Stimulated activated CD4-positive, alpha-beta T cell treated with anti-CD3 and anti-CD28 coated beads, Interleukin-4, amount 100 ng/mL, for 24 hours (primary cell): ENCODE measurements at places on chromosomes 6 and 20.
A peak's percentile ranks its signal among the peaks of the same experiment; 100 is the strongest.

DNA sequence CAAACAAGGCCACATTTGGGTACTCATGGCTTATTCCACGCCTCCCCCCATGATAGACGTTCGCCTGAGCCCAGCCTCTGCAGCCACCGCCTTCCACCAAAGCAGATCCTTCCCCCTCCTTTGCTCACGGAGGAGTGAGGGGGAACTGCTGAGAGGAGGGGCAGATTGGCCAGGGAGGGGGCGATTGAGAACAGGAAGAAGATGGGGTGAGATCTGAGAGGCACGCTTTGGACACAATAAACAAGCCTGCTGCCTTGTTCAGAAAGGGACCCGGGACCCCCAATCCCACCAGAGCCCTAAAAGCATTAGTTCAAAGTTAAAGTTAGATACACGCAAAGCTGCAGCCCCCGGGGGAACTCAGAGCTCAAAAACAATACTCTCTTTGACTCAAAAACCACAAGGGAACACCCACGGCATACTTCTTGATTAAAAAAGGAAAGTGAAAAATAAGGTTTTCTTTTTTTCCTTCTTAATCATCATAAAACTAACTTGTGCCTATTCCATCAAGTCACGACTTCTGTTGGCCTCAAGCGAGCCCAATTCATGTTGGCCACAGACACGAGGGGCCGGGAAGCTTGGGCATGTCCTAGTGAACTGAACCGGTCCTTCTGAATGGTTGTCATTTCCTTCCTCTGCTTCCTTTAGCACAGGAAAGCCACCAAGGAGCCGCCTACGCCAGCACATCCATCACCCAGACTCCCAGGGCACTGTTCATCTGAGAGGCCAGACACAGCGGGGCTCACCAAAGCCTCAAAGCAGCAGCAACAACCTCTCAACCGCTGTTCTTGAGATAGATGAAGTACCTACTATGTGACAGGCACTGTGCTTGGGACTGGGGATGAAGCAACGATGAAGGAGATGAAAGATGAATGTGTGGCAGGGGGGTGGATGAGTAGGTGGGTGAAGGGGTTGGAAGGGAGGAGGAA lies 44.7 kb downstream of the NFATC2 start:
- peak; percentile 72 for DNase-seq

- no peak for DNase-seq
Measured at GRCh38 chr6:105771313-105771970, 314.7 kb upstream of the PRDM1 start.

DNA sequence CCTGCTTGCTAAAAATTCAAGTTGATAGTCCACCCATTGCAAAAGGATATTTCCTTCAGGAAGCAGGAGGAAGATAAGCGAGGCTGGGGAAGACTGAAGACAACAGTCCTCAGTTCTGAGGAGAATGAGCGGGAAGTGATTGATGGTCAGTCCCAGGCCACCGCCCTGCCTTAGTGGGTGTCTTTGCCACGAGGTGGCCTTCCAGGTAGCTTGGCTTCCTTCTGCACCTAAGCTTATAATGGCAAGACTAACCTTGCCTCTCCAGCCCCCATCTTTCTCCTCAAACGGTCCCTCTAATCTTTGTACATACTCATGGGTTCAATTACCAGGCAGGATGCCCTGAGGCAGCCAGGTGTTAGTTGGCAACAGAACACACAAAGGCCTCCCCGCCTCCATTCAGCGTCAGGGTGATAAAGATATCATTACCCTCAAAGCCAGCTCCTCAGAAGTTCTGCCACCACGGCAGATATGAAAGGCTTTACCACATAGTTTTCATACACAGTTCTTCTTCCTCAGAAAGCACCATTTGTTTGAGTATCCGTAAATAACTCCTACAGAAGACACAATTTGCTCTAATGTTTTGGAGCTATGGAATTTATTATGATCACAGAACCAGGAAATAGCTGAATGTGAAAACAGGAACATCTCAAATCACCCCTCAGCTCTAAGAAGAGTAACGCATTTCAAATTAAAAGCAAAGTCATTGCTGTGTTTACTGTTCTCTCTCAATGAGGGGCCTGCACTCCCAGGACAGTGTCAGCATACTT lies 249.4 kb downstream of the ATXN1 start:
- peak; percentile 42 for DNase-seq

DNA sequence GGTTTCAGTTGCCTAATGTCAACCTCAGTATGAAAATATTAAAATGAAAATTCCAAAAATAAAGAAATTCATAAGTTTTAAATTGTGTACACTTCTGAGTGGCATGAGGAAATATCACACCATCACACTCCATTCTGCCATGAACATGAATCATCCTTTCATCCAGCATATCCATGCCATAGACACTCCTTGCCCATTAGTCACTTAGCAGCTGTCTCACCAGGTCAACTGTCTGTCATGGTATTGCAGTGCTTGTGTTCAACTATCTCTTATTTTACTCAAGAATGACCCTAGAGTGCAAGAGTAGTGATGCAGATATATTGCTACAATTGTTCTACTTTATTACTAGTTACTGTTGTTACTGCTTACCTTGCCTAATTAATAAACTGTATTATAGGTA lies 712.4 kb downstream of the EPHA7 start:
- no peak for DNase-seq
